ENCODE measurements at places on chromosomes 5 and 9.

GRCh38 chr5:51573835-51574234 lies 190.6 kb downstream of the ISL1 start:
- DNase-seq: no peak

GRCh38 chr5:154254896-154255295 lies 64.4 kb downstream of the GALNT10 start:
- no peak for DNase-seq

- no peak for DNase-seq
Observed at GRCh38 chr5:108858959-108859358, 111.3 kb downstream of the FER start.

DNA sequence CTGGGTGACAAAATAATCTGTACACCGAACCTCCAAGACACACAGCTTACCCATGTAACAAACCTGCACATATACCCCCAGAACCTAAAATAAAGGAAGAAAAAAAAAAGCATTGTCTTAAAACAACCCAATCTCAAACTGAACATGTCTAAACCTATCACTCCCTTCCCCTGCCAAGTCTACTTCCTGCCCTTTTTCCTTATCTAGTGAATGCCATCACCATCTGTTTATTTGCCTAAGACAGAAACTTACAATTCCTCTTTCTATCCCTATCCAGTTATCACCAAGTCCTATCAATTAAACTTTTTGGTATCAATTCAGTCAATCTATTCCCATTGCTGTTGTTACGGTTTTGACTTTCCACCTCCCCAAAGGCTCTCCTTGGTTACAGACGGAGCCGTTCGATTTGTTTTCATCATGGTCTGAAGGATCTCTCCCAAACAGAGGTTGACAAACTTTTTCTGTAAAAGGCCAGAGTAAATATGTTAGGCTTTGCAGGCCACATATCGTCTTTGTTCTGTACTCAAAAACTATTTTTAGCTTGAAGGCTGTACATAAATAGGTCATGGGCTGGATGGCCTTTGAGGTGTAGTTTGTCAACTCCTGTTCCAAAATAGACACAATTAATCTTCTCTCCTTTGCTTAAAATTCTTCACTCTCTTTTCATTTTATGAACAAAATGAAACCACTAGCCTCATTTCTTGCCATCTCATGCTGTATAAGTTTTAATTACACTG lies 12.1 kb downstream of the NOL8 start:
- DNase-seq: no peak

DNA sequence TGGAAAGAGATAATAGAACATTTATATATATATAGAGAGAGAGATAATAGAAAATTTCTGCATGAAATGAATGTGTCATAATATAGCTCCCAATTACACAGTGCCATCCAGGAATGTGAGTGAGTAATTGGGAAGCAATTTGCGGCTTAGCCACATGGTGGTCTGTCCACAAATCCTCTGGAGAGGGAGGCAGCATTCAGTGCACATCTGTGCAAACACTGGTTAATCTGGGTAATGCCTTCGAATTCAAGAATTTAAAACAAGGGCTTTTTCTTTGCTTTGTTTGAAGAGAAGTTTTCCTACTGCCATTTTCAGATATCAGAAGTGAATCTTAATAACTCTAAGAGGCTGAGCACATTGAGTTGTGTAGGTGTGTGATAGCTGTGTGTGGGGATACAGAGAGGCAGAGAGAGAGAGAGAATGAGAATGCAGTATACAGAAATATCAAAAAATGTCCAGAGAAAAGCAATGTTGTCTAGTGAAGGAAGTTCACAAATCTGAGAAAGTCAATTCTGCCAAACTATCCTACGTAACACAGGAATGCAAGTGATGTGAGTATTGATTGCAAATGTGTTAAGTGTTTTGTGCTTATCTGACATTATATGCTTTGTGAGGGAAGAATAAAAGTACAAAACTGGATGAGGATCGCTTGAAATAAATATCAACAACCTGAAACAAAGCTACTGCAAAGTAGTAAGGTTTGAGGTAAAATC lies 134.6 kb downstream of the EDIL3 start:
- DNase-seq: no peak
